WERI-Rb-1 (cell line): ENCODE measurements at places on chromosomes 7 and 10.

DNA sequence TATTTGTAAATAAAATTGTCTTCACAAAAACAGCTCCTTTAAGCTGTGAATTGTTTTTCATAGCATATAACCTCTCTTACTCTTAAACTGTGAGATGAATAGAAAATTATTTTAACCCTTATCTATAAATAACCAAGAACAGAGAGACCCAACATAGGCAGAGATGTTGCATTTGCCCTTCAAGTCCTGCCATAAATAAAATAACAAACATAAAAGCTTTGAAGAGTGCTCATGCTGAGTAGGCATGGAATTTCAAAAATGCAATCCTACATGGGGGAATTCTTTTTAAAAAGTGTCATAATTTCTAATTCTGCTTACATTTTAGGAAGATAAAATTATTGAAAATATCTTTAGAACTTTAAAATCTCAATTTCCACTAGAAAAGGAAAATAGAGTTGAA, 124.1 kb upstream of the FERD3L start:
- DNase-seq = no peak

DNA sequence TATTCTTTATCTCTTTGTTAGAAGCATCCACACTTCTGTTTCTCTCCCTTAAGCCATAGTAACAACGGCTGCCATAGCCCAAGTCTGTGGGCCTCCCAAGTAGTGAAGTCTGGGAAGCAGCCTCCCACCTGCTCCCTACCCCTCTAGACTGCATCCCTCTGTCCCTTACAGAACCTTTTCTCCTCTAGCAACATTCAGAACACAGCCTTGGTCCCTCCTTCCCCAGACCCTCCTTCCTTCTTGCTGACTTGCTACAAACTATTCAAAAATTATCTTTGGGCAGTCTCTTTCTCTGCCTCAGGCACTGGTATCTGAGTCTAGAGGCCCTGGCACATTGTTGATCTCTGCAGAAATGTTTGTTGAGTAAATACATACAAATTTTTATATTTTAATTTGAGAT, 2.3 kb upstream of the NYAP1 start:
- DNase-seq = no peak

- DNase-seq = peak; percentile 46
Measured at GRCh38 chr10:80498833-80499741, 38.6 kb upstream of the SH2D4B start.

GRCh38 chr7:48976253-48976652, 51.9 kb downstream of the CDC14C start:
- DNase-seq = no peak

DNA sequence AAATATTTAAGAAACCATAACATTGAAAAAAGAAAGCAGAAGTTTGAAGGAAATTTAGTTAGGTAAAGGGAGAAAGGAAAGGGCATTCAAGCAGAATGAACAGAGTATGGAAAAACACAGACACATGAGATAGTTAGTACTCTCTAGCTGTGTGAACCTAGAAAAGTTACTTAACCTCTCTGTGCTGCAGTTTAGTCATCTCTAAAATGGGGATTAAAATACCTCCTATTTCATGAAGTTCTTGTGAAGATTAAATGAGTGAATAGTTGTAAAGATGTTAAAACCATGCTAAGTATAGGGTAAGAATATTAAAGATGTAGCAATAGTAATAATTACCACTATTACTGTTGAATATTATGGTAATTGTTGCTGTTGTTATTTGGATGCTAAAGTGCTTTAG, 269.6 kb downstream of the SLC25A13 start:
- no peak for DNase-seq

- no peak for DNase-seq
Measured at GRCh38 chr7:21198921-21199320, 229.0 kb upstream of the SP4 start.

- DNase-seq = no peak
Measured at GRCh38 chr10:69397972-69398371, 18.7 kb downstream of the TACR2 start.

DNA sequence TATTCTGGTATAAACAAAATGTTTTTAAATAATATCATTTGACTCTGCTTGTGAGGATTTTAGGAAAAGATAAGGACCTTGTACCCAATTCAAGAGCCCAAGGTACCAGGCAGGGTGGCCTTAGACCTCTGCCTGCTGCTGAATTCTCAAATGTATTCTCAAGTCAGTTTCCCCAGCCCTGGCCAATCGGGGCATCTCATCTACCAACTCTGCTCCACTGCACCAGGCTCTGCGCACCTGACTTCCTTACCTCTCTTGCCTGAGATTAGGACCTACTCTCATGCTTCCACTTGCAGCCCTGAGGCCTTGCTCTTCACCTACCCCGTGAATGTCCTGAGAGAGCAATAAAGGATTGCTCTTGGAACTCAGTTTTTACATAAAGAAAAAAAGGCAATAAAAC, 69.6 kb upstream of the EZH2 start:
- DNase-seq = no peak

- DNase-seq = no peak
Measured at GRCh38 chr10:127444155-127444554, 105.0 kb upstream of the NPS start.

DNA sequence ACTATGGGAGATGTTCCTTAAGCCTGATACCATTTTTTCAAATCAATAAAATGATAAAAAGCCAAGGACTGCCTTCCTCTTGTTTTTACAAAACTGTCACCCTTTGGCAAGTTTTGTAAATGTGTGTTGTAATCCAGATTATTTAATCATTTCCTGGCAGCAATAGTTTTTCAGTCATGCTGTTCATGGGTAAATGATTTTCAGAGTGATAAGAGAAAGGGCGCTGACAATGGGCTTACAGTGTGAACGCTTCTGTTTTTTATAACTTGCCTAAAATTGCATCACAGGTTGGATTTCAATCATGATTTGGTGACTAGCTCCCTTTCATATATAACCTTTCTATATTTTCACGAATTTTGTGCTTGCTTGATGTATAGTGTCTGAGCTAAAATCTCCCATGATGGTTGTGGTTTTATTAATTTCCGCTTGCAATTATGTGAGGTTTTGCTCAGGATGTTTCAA, 19.0 kb upstream of the DMBT1 start:
- no peak for DNase-seq

DNA sequence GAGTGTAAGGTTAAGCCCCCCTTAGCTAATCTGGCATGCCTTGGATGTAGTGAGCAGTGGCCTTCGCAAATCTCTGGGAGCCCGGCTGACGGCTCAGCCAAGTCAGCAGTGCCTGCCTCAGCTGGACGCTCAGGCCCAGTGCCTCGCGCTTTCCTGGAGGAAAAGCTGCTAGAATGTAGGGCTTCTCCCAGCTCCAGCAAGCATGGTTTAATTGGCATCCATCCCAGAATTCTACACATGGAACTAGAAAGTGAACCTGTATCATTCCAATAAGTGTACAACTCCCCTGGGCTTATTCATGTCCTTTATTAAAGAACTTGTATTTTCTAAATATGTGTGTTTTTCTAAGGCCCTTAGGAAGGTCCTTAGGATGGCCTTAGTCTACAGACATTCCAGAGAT, 287.8 kb upstream of the SHH start:
- DNase-seq = no peak

GRCh38 chr7:107277331-107277730, 108.5 kb downstream of the HBP1 start:
- DNase-seq = no peak

DNA sequence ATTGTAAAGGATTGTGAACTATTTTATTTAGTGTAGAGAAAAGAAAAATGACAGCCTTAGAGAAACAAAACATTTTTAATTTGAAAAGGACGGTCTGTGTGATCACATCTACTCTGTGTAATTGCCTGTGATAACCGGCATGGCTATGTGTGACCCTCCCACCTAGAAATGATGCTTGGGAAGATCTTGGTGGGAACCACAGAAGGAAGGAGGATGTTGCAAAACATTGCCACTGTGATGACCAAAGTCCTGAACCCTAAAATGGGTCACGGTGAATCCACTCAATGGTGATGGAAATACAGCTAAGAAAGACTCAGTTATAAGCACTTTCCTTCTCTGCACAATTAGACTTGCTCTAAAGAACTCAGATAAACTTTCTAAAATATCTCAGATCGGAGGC, 221.3 kb upstream of the FRMD4A start:
- DNase-seq = no peak

DNA sequence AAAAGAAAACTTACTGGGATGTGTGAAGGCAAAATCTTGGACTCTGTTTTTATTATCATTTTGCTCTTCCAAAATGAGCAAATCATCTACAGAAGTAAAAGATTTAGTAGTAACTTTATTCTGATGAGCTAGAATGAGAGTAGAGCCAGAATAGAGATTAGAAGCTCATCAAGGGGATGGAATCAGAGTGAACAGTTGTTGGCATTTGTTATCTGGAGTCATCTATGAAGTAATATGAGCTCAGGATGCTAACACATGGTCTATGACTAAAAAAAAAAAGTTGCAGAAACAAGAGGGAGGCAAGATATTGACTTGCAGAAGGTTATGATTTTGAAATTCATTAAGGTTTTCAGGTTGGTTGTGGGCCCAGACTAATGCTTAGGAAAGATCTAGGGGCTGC, 409.1 kb upstream of the ETV1 start:
- DNase-seq = no peak

- no peak for DNase-seq
Measured at GRCh38 chr10:84706431-84706830, 378.0 kb downstream of the CCSER2 start.

DNA sequence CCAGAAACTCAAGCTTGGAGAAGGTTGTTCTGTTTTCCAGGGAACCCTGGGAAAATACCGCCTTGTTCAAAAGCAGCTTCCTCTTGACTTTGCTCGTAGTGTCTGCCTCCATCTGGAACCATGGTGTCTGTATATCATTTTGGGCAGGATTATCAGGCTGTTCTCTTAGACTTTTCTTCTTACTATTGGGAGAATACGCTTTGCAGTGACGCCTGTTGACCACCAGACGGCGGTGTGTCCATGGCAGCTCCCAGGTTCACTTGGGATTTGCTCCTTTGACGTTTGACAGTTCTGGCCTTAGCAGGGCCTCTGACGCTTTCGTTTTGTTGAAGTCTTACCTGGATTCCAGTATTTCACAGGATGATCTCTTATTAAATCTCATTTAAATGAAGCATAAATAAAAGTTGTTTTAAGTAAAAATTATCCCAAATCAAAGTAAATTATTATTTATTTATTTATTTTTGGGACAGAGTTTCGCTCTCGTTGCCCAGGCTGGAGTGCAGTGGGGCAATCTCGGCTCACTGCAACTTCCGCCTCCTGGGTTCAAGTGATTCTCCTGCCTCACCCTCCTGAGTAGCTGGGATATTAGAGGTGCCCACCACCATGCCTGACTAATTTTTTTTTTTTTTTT, 41.8 kb upstream of the GJD4 start:
- DNase-seq = peak; percentile 51

GRCh38 chr7:102064361-102065025, 222.2 kb upstream of the SH2B2 start:
- DNase-seq = no peak

- DNase-seq = no peak
Measured at GRCh38 chr10:117726596-117727295, 184.2 kb downstream of the EMX2 start.

DNA sequence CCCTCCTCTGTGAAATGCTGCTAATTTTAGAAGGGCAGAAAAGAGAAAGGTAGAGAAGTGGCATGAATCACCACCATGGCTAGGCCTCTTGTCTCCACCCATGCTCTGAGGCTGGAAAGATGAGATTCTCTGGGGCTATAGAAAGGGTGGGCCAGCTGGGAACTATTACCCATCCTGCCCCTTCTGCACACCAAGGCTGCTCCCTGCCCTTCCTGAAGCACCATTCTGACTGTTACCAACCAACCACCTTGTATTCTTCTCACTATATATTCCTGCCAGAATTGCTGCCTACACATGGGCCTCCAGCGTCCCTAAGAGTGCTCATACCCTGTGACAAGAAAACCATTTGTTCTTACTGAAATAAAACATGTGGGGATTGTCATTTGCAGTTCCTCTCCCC, 11.4 kb upstream of the DLX6 start:
- no peak for DNase-seq

DNA sequence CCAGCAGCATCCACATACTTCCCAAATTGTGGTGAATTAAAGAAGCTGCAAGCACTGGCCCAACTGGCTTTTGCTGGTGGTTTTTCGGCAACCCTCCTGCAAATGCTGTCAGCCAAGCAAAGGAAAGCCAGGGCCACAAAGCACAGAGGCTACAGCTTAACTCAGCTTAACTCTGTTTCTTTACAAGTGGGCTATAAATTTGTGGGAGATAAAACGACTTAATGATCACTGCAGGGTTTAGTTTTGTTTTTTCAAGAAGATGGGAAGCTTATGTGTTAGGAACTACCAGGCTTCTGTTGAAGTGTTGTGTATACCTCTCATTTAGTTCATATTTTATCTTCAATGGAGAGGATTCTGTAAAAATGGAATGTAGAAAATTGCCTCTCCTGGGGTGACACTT, 110.6 kb downstream of the TACC2 start:
- DNase-seq = peak; percentile 32

DNA sequence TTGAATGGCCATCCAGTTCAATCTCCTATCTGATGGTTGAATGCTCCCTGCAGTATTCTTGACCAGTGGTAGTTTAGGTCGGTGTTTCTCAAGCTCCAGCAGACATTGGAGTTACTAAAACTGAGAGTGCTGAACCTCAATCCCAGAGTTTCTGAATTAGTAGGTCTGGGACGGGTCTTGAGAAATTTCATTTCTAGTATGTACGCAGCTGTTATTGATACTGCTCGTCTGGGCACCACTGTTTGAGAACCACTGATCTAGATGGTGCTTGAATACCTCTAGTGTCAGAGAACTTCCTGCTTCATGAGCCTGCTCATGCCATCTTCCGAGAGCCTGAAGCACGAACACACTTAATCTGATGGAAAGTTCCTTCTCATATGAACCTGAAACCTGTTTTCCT, 99.4 kb upstream of the CREB5 start:
- no peak for DNase-seq

DNA sequence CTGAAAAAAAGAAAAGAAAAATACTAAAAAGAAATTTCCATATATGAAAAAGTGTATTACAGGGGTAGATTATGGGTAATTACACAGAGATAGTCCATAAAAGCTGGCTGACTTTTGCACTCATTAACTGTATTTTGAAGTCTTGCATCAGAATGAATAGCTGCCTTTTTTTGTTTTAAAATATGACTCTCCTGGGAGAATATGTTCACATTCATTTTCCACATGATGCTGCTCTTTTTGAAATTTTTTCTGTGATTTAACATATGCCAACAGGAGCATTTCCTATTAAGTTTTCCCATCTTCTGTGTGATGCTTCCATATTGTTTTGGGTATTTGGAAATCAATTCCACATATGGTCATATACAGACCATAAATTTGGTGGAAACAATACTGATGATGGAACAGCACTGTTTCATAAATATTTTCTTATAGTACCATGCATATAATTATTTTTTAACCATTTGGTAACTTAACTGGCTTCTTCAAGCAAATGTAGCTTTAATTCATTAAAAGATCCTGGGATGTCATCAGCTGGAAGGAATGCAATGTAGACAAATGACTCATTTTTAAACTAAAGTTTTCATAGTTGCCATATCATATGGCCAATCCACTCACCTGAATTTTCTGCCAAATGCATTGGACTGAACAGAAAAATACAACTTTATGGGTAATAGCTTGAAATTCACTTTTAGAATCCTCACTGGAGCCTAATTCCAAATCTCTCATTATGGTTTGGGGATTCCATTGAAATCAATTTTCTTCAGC, 313.9 kb upstream of the GLI3 start:
- DNase-seq = no peak
